Hematopoietic multipotent progenitor cell treated with erythropoietin and hydrocortisone succinate and interleukin-3 and kit ligand, for 17 days (in vitro differentiated cells): ENCODE measurements at places on chromosomes 3 and 15.

DNA sequence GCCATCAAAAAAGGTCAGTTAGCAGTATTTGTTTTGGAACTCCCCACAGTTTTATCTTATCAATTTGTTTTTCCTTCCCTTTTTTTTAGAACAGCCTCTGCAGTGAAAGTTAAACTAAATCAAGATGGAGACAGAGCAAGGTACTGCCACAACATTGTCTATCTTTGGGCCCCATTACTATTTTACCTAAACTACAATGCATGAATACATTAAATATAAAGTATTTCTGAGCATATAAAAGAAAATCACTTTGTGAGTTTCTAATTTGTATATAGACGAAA is 139.5 kb downstream of the MEIS2 start:
- no peak for DNase-seq

- DNase-seq, result no peak
These were observed 380.7 kb downstream of the NLGN1 start for GRCh38 chr3:173778251-173778650.

- DNase-seq, result no peak
These were observed 139.2 kb upstream of the EOMES start for GRCh38 chr3:27861046-27862036.

DNA sequence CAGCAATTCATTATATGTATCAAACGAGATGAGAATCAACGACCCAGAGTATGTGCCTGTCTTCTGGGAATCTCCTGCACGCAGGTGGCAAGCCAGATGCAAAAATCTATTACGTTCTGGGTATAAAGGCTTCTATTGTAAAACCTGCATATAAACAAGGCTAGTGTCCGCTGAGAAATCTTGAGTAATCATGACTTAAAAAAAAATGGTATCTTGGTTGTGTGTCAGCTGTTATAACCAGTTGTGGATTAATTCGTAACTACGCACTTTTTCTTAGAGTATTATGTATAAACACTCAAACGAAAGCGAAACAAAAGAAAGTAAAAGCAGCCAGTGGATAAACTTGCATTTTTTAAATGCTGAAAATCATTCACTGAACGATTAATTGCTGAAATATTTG is 509.1 kb downstream of the RSL24D1 start:
- no peak for DNase-seq

DNA sequence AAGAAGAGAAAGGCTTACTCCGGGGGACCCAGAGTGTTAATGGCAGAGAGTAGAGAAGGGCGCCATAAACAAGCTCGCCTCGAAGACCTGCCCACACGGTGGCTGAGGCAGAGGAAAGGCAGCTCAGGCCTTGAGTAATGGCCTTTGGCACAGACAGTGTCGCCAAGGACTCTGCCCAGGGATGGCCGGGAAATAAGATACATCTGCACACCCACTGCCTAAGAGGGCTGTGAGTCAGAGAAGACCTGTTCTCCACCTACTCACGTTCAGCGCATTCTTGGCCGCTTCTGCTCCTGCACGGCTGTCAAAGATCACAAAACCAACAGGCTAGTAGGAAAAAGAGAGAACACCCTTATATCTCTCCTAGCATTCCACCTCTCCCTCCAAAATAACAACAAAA is 26.2 kb downstream of the RBPMS2 start:
- no peak for DNase-seq

DNA sequence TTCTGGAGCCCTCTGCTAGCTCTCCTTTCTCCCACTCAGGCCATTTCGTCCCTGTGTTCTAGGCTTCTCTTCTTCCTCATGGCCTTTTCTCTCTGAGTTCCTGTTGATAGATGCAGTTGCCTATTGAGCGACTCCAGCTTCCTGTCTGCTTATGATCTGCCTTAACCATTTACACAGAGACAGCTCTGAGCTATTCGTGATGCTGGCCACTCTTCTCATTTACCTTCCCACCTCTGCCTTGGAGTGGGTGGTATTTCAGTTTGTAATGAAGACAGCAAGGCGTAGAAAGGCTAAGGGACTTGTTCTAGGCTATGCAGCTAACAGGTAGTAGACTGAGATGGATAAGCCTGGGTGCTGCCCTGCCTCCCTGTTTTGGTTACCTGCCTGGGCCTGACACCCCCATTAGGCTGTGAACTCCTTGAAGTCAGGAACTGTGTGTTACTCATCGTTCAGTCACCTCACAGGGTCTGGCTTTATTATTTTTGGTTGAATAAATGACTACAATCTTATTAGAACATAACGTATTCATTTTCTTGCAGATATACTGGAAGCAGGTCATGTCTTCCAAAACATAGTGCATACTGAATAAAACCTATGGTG is 12.6 kb upstream of the ZBTB47 start:
- no peak for DNase-seq
